ENCODE measurements at places on chromosomes 7 and 10. TPM values are rescaled to one million over a fixed set of nuclear protein-coding genes. Genes with fewer than 3 reads are reported as not detected.

DNA sequence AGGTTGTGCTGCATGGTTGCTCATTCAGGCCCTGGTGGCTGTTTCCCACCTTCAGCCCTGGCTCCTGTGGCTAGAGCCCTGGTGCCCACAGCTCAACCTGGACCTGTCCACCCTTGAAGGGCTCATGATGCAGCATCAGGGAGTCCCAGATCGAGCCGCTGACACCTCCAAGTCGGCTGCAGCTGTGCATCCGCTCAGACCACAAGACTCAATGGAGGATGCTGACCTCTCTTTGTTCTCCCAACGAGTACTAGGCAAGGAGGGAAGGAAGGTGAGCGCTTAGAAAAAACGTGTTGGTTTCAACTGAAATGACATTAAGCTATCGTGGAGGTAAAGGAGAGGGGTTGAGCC is 9.5 kb upstream of the C10orf95 start:
- DNase-seq: no peak

DNA sequence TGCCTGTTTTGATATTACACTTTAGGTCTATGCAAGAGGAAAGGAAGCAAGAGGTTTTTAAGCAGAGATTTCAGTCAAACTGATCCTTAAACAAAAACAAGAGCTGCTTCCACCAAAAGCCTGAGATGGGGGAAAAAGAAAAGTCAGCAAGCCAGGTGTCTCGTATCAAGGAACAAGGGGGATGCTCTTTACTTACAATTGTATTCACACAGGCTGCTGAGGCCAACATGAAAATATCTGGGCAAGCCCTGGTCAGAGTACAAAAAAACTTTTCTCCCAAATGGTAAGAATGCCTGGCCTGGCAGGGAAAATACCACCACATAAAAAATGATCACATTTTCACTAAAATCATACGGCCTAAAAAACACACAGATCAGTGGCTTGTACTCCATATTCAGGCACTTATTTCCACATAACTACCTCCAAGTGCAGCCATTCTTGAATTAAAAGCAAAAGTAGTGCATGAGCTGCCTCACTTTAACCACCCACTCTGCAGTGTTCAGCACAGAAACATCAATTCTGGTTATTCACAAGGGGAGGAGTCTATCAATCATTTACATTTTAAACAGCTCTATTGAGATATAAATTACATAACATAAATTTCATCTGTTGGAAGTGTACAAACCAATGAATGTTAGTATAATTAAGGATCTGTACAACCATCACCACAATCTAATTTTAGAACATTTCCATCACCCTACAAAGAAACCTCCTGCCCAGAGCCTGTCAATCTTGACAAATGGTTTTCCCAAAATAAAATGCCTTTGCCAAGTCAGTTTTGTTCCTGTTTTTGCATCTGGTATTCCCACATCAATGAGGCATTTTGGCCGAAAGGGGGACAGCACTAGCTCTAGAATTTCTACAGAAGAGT is 70.2 kb downstream of the GRB10 start:
- no peak for DNase-seq

GRCh38 chr7:29894256-29894655 is 87.9 kb downstream of the WIPF3 start:
- DNase-seq: no peak

GSTK1 gene
- polyA plus RNA-seq: 85.2 TPM

DNA sequence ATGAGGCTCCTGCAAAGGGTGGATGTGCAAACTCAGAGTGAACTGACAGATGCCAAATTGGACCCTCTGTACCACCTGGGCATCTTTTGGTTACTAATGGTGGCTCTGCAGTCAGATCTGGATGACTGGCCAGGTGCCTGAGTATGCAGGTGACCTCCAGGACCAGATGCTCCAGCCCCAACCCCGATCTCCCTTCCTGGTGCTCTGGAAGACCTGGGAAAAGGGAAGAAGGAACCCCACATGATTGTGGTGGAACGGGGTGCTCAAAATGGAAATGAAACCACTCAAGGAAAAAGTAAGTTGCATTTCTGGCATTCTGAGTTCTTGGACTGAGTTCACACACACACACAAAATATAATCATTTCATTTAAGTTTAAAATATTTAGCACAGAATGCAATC is 9.8 kb upstream of the AEBP1 start:
- no peak for DNase-seq

TRPV5 gene
- 0.15 TPM for polyA plus RNA-seq

CRYGN gene
- polyA plus RNA-seq: not detected

XRCC2 gene
- 3.5 TPM for polyA plus RNA-seq

PVRIG gene
- polyA plus RNA-seq: 9.1 TPM

Measured in forelimb muscle (tissue), 1 donor.